Stimulated activated CD4-positive, alpha-beta T cell treated with anti-CD3 and anti-CD28 coated beads, Interleukin-12 subunit alpha, Interleukin-12 subunit beta, amount 100 ng/mL, for 4 hours (primary cell): ENCODE measurements at places on chromosomes 11 and 22.

DNA sequence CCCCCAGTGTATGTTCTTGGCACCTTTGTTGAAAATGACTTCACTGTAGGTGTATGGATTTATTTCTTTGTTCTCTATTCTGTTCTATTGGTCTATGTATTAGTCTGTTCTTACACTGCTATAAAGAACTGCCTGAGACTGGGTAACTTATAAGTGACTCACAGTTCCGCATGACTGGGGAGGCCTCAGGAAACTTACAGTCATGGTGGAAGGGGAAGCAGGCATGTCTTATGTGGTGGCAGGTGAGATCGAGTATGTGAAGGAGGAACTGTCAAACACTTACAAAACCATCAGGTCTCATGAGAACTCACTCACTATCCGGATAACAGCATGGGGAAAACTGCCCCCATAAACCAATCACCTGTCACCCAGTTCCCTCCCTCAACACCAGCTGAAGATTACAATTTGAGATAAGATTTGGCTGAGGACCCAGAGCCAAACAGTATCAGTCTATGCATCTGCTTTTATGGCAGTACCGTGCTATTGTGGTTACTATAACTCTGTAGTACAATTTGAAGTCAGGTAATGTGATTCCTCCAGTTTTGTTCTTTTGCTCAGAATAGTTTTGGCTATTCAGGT, 836.2 kb downstream of the DLG2 start:
- DNase-seq, result no peak

- DNase-seq, result no peak
Measured at GRCh38 chr11:128187835-128188234, 399.5 kb downstream of the ETS1 start.

DNA sequence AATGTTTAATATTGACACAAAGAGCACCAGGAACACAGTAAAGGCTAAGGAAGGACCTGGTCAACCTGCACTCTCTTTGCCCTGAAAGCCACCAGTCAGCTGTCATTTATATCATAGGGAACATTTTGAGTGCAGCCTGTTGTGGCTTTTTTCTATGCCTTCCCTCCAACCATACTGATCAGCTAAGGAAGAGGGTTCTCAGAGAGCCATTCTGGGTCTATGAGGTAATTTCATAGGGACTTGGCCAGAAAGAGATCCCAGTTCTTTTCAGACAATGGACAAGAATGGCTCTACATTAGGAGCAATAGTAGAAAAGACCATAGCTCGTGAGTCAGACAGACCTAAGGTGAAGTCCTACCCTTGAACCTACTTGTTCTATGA, 132.8 kb downstream of the CCDC34 start:
- no peak for DNase-seq

GRCh38 chr11:107482234-107482633, 24.6 kb upstream of the CWF19L2 start:
- DNase-seq, result no peak

- no peak for DNase-seq
Measured at GRCh38 chr22:30025221-30025620, 55.0 kb upstream of the HORMAD2 start.

DNA sequence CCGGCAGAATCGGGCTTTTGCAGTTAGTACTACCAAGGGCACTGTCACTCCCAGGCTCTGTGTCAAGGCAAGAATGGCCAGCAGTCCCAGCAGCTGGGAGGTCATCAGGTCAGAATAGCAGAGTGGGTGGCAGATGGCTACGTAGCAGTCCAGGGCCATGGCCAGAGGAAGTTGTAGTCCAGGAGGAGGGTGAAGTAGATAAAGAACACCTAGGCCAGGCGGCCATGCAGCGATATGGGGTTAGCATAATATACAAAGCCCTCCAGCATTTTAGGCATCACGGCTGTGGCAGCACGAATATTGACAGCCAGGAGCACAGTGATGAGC, 52.1 kb downstream of the RRM1 start:
- DNase-seq, result no peak

- DNase-seq, result no peak
Measured at GRCh38 chr22:17924735-17925364, 99.5 kb downstream of the MICAL3 start.

DNA sequence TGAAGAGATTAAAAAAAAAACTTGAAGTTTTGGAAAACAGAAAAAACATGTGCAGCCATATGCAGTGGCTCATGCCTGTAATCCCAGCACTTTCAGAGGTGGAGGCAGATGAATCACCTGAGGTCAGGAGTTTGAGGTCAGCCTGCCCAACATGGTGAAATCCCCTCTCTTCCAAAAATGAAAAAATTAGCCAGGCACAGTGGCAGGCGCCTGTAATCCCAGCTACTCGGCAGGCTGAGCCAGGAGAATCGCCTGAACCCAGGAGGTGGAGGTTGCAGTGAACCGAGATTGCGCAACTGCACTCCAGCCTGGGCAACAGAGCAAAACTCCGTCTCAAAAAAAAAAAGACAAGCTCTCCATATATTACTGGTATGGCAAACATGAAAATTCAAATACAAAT, 7.6 kb downstream of the DLG2 start:
- no peak for DNase-seq

DNA sequence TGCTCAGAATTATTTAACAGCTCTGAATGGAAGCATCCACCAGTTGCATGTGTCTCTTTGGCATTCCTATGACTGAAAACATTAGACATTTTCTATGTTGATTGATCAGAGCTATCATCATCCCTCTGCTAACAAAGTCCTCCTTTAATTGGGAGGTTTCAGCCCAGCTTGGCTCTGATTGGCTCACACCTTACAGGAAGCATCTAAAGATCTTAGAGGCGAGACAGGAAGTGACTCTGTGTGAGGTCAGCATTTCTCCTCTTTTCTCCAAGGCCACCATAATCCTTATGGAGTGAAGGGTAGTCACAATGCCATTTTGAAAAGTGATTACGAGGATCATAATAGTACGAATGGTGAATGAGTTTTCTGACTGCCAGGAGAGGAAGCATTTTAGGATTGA, 260.8 kb downstream of the MIAT start:
- no peak for DNase-seq

GRCh38 chr11:110857892-110858546, 145.8 kb upstream of the ARHGAP20 start:
- DNase-seq, result no peak

DNA sequence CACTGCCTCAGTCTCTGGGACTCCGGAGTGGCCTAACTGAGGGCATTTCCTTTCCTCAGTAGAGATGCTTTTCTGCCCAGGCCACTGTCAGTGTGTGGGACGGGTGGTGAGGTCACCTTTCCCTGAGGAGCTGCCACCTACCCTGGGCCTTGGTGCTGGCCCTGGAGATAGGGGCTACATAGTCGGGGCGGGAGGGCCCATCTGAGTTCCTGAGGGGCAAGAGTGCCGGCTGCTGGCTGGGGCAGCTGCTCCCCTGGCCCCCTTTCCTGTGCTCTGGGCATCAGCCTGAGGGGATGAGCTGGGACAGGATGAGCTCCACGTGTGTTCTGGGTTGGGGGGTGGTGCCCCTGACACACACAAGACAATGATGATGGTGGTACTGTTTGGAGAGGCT, 5.4 kb downstream of the KCNC1 start:
- DNase-seq, result no peak

DNA sequence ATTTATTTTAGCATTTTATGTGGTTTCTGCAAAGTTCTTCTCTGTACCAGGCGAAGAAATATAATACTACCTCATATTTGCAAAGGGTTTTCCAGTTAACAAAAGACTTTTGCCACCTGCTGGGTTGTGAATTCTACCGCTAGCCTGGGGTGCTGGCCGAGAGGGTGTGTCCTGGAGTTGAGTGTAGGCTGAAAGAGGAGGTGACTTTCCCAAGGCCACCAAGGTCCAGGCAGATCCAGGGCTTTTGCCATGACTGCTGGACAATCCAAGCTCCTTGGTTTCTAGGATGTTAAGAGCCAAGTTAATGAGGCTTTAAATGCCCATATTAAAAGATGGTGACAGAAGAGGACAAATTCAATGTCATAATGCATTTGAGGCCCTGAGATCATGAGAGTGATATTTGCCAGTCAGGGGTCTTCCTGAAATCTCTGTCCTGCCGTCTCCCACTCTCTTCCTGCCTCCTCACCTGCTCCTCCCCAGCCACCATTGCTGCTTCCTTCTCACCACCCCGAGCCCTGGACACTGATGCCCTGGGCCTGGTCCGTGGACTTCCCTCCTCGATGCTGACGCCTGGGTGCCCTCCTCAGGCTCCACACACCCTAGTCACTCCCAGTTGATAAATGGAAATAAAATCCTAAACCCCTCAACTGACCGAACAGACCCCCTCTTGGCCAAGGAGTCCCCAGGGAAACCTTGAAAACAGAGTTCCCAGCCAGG, 825.6 kb downstream of the TBC1D22A start:
- no peak for DNase-seq

DNA sequence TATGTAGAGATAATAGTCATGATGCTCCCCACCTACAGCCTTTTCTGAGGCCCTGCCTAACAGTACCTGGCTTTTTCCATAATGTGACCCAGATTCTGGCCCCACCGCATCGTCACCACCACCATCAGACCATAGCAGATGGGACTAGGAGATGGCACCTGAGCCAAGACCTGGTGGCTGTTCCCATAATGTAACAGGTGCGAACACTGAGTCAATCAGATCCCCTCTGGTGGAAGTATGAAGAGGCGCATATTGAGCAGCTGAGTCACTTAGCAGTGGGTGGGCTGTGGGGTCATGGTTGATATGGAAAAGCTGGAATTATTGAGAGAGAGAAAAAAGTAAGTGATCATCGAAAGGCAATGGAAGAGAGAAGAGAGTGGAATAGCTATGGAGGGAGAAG, 578.0 kb upstream of the CADM1 start:
- DNase-seq, result no peak

GRCh38 chr11:62554387-62555167, 8.0 kb upstream of the AHNAK start:
- no peak for DNase-seq

DNA sequence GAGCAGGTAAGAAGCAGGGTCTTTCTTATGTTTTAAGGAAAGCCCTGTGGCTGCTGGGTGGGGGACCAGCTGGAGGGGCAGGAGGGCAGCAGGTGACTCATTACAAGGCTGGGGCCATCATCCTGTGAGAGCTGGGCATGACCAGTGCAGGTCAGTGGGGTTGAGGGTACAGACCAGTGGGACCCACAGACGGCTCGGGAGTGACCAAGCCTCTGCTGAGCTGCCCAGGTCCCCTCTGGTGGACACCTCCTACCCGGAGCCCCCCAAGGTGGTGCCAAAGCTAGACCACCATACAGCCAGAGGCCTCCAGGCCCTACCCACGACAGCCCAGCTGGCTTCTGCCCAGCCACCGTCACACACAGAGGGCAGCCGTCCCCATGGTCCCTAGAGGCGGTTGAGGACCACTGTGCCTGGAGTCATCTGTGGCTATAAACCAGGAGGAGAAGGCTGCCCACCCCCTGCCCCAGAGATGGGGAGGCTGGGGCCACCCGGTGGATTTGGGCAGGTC, 670 bp downstream of the MYEOV start:
- DNase-seq, result no peak

- no peak for DNase-seq
Measured at GRCh38 chr11:110606415-110606814, 105.8 kb downstream of the ARHGAP20 start.

DNA sequence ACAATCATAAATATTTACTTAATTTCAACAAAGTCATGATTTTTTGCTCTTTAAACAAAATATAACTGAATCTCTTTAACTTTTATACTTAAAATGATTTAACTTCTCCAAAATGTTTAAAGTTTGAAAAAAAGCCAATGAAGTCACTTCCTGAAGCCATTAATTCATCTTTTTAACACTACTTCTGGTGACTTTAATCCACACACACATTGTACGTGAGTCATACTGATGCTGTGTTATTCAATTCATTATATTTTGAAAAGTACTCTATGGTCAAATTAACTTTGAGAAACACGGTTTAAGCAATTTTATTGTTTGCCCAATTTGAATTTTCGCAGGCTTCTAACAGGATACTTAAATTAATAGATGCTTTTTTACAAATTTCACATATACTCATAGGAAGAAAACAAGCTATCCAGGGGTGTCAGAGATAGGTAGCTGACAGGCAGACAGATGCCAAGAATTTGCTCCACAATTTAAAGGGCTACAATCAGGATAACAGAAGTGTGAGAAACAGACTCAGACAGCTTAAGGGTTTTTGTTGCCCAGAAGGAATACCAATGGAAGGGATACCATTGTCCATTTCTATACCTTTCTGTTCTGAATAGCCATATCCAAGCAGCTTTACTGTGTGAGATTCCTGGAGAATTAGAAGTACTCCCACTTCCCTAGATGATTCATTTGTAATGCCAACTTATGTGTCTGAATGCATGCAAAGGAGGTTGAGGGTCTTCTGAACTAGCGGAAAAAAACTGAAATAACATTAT, 118.4 kb downstream of the RBFOX2 start:
- no peak for DNase-seq

GRCh38 chr11:75801362-75802020, 13.5 kb upstream of the UVRAG start:
- no peak for DNase-seq

GRCh38 chr11:11481371-11481770, 128.3 kb upstream of the CSNK2A3 start:
- no peak for DNase-seq

GRCh38 chr11:17077240-17077519, 287 bp downstream of the RPS13 start:
- DNase-seq, result no peak

- no peak for DNase-seq
Measured at GRCh38 chr22:23833017-23833751, 5.6 kb downstream of the DERL3 start.

GRCh38 chr22:46815896-46816731, 53.7 kb downstream of the TBC1D22A start:
- no peak for DNase-seq

- DNase-seq, result no peak
Measured at GRCh38 chr22:45717789-45718188, 46.2 kb downstream of the ATXN10 start.

DNA sequence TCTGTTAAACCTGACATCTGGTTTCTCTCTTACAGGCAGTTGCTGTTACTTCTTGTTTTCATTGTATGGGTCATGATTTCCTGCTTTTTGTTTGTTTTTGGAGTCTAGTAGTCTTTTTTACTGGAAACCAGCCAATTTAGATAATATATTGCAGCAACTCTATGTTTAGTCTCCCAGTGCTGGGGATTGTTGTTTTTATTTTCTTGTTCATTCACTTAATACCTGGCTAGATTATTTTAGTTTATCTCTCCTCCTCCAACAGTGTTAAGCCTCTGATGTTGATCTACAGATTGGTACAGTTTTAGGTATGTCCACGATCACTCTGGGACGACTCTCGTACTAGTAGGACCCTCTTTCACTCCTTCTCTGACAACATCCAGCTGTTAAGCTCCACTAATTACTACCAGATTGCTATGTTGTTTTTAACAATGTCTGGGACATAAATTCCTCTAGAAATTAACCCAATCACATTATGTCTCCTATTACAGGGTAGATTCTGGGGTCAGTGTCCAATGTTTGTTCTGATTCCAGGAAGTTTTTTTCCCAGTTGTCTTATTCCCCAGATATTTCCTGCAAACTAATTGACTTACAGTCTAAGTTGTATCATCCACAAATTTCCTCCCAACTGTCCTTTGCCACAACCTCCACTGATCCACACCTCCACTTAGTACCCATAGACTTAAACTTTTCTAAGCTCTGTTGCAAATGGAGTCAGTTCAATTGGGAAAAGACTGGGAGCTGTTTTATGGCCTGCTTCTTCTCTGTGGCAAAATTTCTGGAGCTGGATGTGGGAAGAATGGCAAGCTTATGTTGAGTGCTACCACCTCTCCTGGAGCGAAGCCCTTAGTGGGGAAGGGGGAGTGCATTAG, 1280.6 kb upstream of the CNTN5 start:
- DNase-seq, result no peak

GRCh38 chr11:64244107-64244506, 2.6 kb downstream of the PPP1R14B start:
- DNase-seq, result no peak
